HS-5 (cell line): ENCODE measurements at places on chromosomes 3 and 15.

DNA sequence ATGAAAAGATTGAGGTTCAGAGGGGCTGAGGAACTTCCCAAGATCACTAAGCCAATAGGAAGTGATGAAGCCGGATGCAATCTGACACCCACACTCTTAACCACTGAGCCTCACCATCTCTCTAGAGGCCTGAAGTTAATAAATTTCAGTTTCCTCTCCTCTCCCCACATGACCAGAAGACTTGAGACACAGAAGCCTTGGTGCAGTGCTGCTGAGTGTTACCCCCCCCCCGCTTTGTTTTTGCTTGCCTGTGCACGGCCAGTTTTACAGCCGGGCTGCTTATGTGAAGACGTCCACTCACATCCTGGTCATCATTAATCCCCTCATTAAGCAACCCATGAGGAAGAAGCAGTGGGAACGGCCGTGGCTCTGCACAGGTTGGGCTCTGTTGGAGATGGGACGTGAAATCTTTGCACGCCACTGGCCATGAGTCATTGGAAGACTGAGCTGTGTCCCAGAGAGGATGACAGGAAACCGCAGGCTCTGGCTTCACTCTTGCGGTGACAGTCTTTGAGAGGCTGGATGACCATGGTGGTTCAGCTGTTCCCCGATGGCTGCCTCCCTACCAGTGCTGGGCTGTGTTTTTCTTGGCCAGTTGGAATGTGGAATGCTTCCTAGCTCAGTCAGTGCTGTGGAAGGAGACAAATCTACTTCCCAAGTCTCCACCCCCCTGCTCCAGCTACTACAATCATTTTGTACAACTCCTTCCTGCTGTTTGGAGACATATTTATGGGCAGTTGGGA lies 232.6 kb upstream of the LRTM1 start:
- DNase-seq, result peak; percentile 99

DNA sequence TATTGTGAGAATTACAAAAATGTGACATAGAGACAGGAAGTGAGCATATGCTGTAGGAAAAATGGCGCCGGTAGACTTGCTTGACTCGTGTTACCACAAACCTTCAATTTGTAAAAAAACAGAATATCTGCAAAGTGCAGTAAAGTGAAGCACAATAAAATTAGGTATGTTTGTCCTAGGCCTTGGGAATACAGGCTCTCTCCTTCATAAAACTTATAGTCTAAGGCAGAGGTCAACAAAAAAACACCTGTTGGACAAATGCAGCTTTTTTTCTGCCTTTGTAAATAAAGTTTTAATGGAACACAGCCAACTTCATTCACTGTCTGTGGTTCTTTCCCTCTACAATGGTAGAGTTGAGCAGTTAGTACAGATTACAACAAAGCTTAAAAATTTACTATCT lies 216.8 kb upstream of the SATB1 start:
- DNase-seq, result no peak

DNA sequence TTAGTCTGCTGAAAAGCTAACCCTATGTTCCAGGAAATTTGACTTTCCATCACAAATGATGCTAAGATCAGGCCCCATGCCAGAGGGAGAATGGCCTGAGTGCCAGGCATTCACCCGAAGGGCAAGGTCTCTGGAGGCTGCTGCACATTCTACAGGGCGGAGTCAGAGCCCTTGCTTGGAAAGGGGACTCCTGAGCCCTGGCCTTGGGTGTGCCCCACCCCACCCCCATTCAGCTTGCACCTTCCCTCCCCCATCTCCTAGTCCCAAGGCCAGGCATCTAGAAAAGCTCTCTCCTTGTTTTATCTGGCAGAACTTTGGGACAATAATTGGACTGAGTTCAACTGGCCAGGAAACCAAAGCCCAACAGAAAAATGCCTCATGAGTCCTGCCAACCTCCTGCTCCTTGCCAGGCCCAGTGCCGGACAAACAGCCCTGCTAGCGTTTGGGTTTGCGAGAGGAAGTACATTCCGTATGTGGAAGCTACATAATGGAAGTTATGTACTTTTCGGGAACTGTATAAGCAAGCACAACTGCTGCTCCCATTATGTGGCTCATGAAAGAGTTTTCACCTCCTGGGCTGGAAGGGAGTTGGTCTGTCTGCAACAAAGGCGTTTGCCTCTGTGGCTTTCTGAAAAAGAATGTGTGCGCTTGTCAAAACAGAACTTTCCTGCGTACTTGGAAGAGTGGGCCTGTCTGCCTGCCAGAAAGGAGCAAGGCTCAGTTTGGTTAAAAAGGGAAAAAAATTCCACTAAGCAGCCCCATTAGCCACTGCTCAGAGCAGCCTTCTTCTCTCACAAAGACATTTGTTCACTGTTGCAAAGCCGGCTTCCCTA lies 321.5 kb upstream of the CTNNB1 start:
- no peak for DNase-seq

- no peak for DNase-seq
Measured at GRCh38 chr3:138450181-138450580, 15.8 kb downstream of the ESYT3 start.

GRCh38 chr3:5504135-5504534 lies 316.6 kb downstream of the EDEM1 start:
- DNase-seq, result no peak

DNA sequence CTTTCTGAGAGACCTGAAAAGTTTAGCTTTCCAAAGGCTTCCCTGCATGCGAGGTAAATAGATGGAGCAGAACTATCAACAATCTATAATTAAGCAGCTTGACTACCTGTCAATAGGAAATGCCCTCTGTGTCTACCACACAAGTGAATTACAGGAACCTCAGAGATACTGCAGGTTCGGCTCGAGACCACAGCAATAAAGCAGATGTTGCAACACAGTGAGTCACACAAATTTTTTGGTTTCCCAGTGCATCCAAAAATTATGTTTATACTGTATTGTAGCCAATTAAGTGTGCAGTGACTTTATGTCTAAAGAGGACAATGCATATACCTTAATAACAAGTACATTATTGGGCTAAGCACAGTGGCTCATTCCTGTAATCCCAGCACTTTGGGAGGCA lies 252.0 kb downstream of the UBE2E2 start:
- peak; percentile 70 for DNase-seq

DNA sequence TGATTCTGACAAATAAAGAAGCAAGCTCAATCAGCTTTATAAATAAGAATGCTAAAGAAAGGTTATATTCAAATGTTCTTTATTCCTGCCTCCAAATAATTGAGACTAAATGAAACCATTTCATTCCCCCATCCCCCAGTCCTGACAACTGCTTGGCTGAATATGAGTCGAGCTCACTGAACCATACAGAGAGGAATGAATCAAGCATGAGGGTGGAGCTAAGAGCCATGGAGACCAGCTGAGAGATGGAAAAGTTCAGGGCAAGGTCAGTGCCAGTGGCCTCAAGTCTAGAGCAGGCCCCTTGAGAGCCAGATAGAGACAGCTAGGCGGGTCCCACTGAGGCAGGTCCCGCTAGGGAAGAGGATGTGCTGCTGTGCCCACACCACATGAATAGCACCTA lies 188.7 kb upstream of the EIF1B start:
- peak; percentile 39 for DNase-seq

GRCh38 chr3:15099364-15100098 lies 583 bp upstream of the RBSN start:
- no peak for DNase-seq

DNA sequence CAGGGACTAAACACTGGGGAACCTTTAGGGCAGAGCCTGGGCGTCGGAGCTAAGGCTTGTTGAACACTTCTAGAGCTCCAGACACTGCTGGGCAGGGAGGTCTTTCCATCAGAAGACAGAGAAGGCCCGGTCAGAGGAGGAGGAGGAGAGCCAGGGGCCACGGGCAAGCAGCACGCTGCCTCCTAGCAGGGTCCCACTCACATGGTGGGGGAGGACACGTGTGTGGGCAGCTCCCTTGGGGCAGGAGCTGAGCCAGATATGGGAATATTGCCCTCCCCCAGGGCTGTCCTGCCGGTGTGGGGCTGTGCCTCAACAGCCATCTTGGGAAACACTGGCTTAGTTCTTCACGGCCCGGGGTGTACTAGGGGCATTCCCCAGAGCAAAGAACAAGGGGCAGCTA lies 89.6 kb upstream of the TLE3 start:
- DNase-seq, result no peak

- DNase-seq, result no peak
Measured at GRCh38 chr3:38154033-38154494, 11.3 kb upstream of the OXSR1 start.

GRCh38 chr3:186946756-186947375 lies 16.5 kb downstream of the ST6GAL1 start:
- DNase-seq, result no peak

GRCh38 chr15:40691737-40692136 lies 3.2 kb upstream of the RAD51 start:
- no peak for DNase-seq

- no peak for DNase-seq
Measured at GRCh38 chr15:70254311-70254869, 156.7 kb upstream of the TLE3 start.

GRCh38 chr15:75694241-75695182 lies 18.1 kb downstream of the CSPG4 start:
- DNase-seq, result peak; percentile 90

DNA sequence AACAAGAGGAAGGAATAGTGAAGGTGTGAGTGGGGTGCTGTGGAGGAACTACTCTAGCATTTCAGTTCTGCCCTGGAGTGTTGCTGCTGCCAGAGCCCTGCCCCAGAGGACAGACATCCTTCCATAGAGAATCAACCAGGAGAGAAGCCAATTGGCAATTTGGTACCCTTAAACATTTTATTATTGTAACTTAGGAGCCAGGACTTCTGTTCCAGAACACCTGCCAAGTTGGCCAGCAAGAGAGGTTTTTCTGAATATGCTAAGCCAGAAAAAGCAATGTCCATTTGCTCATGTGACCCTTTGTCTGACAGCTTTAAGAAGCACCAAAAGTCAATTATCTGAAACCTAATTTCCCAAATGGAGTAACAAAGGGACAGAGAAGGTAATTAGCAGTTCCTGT lies 264.9 kb downstream of the MEX3B start:
- no peak for DNase-seq

- DNase-seq, result peak; percentile 2
Measured at GRCh38 chr3:102936511-102937045, 501.8 kb downstream of the ZPLD1 start.

GRCh38 chr3:149650828-149651227 lies 7.0 kb downstream of the WWTR1 start:
- no peak for DNase-seq

GRCh38 chr15:38216763-38217162 lies 35.9 kb upstream of the SPRED1 start:
- no peak for DNase-seq

- no peak for DNase-seq
Measured at GRCh38 chr3:159139326-159139725, 337.5 kb downstream of the MFSD1 start.

DNA sequence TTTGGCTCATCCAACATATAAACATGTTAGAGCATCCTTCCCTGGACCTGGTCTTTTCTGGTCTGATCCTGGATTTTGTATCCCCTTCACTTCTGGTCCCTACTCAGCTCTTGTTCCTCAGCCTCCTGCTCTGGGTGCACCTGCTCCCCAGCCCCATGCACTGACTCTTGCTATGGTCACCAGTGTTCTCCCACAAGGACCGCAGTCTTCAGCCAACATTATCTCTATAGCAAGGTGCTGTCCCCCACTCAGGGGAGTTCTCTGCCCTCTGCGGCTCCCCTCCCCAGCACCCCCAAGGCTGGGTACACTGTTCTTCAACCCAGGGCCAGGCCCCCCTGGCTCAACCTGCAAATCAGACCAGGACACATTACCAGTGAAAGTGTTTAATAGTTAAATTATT lies 80.2 kb downstream of the SEC22A start:
- no peak for DNase-seq
